ENCODE measurements at places on chromosomes 4 and X. TPM values are rescaled to one million over a fixed set of nuclear protein-coding genes. Genes with fewer than 3 reads are reported as not detected.

- peak overlapping the region; percentile 18 for H3K27ac ChIP-seq
- H3K36me3 ChIP-seq = no peaks in the 10 kb centered on the region
- no peak for DNase-seq
These were observed 60.5 kb downstream of the SEC24D start for GRCh38 chr4:118775405-118775804.

GRCh38 chr4:69773484-69773883 is 13.1 kb upstream of the SULT1B1 start:
- DNase-seq = peak; percentile 65
- H3K4me3 ChIP-seq = no peak overlapping the region
- H3K27me3 ChIP-seq = no peaks in the 10 kb centered on the region
- no peak overlapping the region for H3K27ac ChIP-seq
- no peaks in the 10 kb centered on the region for H3K36me3 ChIP-seq
- no peaks in the 10 kb centered on the region for H3K4me1 ChIP-seq

DNA sequence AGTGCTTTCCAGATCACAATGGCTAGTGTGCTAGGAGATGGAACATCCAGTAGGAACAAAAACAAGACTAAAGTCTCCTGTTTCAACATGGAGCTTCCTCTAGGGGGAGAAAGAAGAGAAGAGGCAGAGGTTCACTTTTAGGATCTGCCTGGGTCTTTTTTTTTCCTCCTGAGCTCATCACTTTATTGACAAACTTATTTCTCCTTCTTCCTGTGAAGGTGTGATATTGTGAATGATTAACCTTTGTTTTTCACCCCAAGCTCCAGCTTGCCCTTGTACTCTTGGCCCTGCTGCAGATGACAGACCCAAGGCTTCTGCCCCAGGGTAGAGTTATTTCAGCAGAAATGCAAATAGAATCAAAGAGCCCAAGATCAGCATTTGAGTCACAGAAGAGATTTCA is 13.5 kb downstream of the PAGE4 start:
- H3K4me3 ChIP-seq = no peak overlapping the region
- DNase-seq = no peak
- H3K27ac ChIP-seq = no peak overlapping the region
- no peaks in the 10 kb centered on the region for H3K27me3 ChIP-seq
- no peaks in the 10 kb centered on the region for H3K4me1 ChIP-seq

GRCh38 chrX:1126738-1127137 is 85.7 kb downstream of the CRLF2 start:
- no peak overlapping the region for H3K4me3 ChIP-seq
- no peaks in the 10 kb centered on the region for H3K36me3 ChIP-seq
- H3K27ac ChIP-seq = no peak overlapping the region
- H3K27me3 ChIP-seq = no peaks in the 10 kb centered on the region

DNA sequence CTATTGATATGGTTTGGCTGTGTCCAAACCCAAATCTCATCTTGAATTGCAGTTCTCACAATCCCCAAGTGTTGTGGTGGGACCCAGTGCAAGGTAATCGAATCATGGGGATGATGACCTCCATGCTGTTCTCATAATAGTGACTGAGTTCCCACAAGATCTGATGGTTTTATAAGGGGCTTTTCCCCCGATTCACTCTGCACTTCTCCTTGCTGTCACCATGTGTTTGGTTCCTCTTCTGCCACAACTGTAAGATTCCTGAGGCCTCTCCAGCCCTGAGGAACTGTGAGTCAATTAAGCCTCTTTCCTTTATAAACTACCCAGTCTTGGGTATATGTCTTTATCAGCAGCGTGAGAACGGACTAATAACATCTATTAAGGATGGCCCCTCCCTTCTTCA is 68.8 kb downstream of the FBXW7 start:
- no peak overlapping the region for H3K27ac ChIP-seq
- H3K4me1 ChIP-seq = peaks cover 10% of the 10 kb centered on the region
- no peak for DNase-seq
- no peak overlapping the region for H3K4me3 ChIP-seq

- peak; percentile 10 for DNase-seq
- H3K36me3 ChIP-seq = no peaks in the 10 kb centered on the region
- no peak overlapping the region for H3K4me3 ChIP-seq
- H3K27ac ChIP-seq = no peak overlapping the region
These were observed 256.4 kb upstream of the GRID2 start for GRCh38 chr4:92047209-92047875.

DNA sequence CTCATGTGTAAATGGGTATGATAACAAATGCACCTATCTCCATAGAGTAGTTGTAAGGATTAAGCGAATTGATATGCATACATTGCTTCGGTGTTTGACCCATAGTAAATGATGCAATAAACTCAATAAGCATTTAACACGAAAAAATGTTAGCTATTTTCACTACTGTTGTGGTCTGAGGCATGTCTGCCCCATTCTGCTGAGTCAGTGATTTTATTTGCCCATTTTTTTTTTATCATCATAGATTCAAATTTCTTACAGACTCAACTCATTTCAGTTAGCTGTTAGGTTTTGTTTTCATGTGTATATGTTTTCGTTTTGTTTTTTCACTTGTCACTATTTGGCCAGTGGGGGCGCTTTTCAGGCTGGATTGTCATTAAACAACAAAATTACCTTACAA is 27.8 kb upstream of the ARHGEF9 start:
- H3K27me3 ChIP-seq = no peaks in the 10 kb centered on the region
- no peaks in the 10 kb centered on the region for H3K36me3 ChIP-seq
- DNase-seq = no peak
- no peak overlapping the region for H3K27ac ChIP-seq
- H3K4me3 ChIP-seq = no peak overlapping the region

Gene F11
- not detected for total RNA-seq

Gene FGFBP1
- not detected for total RNA-seq

Gene GAGE12H
- not detected for total RNA-seq

Gene TLR10
- total RNA-seq = not detected

Gene PTCHD1
- 0.92 TPM for total RNA-seq

Gene CT45A5
- total RNA-seq = not detected

Gene HSPA4L
- 2.2 TPM for total RNA-seq

Data from cardiac muscle cell (in vitro differentiated cells and primary cell).